Esophagus mucosa (tissue), 1 donor: ENCODE measurements at places on chromosomes 16 and 17. TPM values are rescaled to one million over a fixed set of nuclear protein-coding genes. Genes with fewer than 3 reads are reported as not detected.

KNOP1 gene
- 15.5 TPM for total RNA-seq

MMP15 gene
- 4.6 TPM for total RNA-seq

TP53TG3C gene
- total RNA-seq = not detected

GPR179 gene
- not detected for total RNA-seq

PRSS8 gene
- 59.3 TPM for total RNA-seq

SGCA gene
- total RNA-seq = 0.64 TPM

PYDC1 gene
- not detected for total RNA-seq

CASKIN1 gene
- 0.08 TPM for total RNA-seq

GUCY2D gene
- 3.5 TPM for total RNA-seq

NPIPB6 gene
- 1.00 TPM for total RNA-seq

MFAP4 gene
- total RNA-seq = 5.2 TPM

AOC3 gene
- total RNA-seq = 5.7 TPM

YBX2 gene
- total RNA-seq = 0.96 TPM

RILP gene
- total RNA-seq = 5.3 TPM

NOTUM gene
- not detected for total RNA-seq

RRAD gene
- total RNA-seq = 59.1 TPM
